ENCODE measurements at places on chromosomes 2 and 18.
A peak's percentile ranks its signal among the peaks of the same experiment; 100 is the strongest.

DNA sequence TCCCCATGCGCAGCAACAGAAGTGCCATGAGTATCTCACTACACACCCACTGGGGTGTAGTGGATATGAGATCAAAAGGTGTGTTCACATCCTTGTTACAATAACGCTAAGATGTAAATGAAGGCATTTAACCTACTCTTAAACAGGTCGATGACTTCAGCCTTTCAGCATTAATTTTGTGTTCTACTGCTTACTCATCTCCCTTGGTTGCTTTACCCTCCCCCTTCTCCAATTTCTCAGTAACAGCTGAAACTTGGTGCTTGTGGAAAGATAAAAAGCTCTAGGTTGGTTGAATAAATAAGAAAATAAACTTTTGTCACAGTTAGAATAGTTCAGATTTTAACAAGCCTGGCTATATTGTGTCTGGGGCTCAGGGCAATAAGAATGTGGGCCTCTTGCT lies 147.5 kb upstream of the SESTD1 start:
- DNase-seq = no peak

DNA sequence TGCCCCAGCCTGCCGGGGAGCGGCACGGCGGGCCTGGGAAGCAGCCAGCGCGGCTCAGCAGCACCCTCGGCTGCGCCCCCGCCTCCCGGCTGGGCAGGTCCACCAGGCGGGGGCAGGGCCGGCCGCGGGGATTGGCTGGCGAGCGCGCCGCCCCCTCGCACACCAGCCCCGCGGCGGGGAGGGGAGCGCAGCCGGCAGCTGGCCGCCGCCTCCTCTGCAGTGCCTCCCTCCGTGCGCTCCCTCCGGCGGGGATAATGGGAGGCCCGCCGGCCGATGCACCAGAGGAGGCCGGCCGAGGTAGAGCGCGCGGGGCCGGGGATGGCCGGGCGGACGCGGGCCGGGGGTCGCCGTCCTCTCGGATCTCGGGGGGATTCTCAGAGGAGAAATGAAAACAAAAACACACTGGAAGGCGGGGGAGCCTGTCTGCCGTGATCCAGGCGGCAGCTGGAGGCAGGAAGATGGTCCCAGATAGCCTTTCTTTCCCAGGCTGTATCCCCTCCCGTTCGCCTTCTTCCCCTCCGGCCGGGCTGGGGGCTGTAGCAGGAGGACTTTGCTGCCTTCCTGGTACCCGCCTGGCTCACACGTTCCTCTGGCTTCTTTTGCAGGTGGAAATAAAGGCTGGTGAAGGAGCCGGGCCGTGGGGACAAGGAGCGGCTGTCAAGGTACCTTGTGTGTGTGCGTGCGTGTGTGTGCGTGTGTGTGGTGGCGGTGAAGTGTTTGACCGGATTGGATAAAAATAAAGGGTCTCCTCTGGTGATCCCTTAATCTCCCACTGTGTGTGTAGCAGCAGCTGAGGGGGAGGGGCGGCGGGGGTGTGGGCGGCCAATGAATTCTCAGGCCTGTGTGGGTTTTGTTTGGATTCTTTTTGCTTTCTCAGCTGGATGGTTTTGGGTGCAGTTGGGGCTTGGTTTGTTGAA lies 18.1 kb downstream of the TET3 start:
- peak; percentile 74 for DNase-seq

- DNase-seq = no peak
Observed at GRCh38 chr2:120108049-120108448, 95.2 kb downstream of the EPB41L5 start.

DNA sequence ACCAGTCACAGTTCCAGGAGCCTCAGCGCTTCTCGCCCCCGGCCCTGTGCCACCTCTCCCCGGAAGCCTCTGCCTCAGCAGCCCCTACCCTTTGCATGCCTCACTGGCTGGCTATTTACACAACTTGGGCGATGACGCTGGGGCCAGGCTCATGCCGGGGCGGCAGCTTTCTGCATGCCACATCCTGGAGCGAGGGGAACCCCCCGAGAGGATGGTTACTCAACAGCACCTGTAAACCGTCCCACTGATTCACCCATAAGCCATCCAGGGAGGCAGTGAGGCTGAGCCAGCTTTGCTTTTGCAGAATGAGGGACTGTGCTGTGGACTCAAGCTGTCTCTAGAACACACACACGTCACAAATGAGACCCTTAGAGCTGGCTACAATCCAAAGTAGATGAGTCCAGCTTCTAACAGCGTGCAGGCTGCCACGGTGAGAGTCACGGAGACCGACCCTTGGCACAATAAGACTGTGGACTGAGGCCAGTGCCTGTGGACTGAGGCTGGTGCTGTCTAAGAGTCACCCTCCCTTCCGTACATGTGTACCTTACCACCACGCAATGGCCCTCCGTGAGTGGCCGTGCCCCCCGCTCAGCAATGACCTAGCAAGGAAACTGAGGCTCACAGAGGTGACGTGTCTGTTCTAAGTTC lies 45.6 kb upstream of the ODC1 start:
- DNase-seq = peak; percentile 81

DNA sequence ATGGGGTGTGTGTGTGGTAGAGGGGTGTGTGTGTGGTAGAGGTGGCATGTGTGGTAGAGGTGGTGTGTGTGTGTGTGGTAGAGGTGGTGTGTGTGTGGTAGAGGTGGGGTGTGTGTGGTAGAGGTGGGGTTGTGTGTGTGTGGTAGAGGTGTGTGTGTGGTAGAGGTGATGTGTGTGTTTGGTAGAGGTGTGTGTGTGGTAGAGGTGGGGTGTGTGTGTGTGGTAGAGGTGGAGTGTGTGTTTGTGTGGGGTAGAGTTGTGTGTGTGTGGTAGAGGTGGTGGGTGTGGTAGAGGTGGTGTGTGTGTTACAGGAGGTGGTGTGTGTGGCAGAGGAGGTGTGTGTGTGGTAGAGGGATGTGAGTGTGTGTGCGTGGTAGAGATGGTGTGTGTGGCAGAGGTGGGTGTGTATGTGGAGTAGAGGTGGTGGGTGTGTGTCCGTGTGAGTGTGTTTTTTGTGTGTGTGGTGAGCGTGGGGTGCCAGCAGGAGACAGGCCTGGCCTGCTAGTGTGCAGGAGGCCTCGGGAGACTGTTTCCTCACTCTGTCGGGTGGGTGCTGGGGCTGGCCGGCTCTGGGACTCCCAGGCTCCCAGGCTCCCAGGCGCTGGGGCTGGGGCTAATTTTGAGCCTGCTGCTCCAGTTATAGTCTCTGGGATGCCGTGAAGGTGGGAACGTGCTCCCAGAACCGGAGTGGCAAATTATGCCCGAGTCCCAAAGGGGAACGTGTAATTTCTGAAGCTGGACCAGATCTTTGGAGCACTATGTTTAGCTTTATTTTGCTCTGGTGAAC lies 165.2 kb downstream of the DYSF start:
- DNase-seq = no peak

DNA sequence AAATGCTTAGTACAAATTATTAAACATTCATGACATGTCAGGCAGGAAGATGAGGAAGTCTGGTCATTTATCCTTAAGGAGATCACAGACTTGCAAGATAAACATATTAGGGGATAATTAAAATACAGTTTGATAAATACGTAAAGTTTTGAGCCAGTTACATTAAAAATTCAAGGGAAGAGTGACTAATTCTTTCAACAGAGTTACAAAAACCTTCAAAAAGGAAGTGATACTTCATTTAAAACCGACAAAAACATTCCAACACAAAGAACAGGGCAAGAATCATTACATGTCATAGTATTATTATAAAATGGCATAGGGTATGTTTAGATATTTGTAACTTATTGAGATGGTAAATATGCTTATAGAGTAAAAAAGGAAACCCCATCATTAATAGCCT lies 636.0 kb downstream of the NR4A2 start:
- no peak for DNase-seq

GRCh38 chr2:47771211-47771610 lies 11.7 kb upstream of the MSH6 start:
- DNase-seq = no peak

DNA sequence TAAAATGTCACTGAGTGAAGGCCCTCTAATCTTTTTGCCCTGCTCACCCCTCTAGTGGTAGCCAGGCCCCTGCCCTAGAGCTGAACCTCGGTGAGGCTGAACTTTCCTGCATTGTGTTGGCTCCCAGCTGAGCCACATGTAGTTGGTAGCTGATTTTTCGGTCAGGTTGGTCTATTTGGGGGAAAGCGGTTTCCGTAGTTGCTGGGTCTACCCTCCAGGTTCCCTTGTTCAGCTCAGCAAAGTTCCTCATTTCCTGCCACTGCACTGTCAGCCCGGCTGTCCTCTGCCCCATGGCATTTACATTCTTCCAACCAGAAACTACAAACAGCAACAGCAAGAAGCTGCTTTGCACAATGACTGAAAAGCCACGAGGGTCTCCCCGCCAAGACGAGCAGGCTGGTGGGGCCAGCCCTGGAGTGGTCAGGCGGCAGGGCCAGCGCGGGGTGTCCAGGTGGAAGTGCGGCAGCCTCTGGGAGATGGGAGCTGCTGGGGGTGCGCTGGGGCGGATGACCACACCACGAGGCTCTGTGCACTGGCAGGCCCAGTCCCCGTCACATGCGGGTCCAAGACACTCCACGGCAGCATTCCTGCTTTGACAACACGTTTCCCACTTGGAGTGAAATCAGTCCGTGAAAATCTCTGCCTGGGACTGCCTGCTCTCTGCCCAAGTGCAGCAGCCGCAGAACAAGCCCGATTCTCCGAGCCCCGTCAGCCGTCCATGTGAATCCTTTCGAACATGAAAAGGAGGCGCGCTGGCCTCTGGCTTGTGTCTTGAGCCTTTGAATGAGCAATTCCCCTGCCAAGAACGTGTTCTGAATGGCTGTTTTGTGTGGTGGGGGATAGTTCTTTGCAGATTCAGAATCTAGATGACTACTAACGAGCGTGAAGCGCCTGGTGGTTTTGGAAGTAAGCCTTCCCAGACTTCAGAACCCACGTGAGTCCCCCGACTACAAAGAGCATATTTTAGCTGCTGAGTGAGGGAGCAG lies 159.4 kb downstream of the ASB1 start:
- DNase-seq = no peak

GRCh38 chr18:8455661-8456614 lies 153.3 kb upstream of the RAB12 start:
- no peak for DNase-seq

- DNase-seq = no peak
Observed at GRCh38 chr18:7711495-7711894, 144.4 kb downstream of the PTPRM start.

- no peak for DNase-seq
Observed at GRCh38 chr2:189876271-189876670, 92.0 kb downstream of the PMS1 start.

Data from effector CD4-positive, alpha-beta T cell (primary cell).